ENCODE measurements at places on chromosomes 4 and X.
A peak's percentile ranks its signal among the peaks of the same experiment; 100 is the strongest.

- DNase-seq = no peak
Measured at GRCh38 chr4:164780839-164781238, 26.9 kb downstream of the SMIM31 start.

GRCh38 chrX:70664726-70665125 is 220.1 kb downstream of the DLG3 start:
- DNase-seq = peak; percentile 3

DNA sequence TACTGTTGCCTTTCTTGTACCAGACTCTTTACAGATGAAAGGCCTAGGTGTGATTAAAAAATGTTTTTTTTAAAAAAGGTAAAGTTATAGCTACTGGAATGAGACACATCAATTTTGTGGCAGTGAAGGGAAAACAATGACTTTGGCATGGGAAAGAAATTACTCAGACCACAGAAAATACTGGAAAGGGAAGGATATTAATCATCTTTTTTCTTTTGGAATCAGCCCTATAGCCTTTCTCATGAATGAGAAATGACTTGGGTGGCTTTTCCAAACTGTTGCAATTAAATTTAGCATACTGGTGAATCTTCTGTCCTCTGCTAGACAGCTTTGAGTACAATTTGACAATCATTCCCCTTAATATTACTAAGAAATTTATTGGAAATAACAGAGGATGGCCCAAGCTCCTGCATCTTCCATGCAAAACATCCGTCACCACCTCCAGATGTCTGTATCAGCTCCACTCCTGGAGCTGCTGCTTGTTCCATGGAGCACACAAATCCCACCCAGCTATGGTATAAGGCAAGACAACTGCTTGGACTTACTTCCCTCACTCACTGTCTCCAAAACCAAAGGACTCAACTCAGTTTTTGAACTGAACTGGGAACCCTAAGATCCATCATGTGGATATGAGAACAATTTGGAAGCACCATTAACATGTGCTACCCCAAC is 97.6 kb upstream of the ARSJ start:
- no peak for DNase-seq

DNA sequence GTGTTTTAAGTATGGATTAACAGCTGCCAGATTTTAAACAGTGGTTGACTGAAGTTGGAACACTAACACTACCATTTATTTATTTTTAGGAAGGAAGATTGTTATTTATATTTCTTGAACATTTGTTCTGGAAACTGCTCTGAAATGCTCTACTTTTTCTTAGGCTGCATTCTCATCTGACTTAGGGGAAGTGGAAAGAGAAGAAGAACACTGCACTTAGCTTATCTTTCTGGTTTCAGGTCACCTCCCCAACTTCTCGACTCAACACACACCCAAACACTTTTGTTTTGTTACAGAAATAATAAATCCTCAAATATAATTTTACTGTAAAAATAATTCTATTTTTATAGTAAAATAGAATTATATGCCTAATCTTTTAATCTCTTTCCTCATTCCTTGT is 18.6 kb downstream of the BLTP1 start:
- DNase-seq = no peak

DNA sequence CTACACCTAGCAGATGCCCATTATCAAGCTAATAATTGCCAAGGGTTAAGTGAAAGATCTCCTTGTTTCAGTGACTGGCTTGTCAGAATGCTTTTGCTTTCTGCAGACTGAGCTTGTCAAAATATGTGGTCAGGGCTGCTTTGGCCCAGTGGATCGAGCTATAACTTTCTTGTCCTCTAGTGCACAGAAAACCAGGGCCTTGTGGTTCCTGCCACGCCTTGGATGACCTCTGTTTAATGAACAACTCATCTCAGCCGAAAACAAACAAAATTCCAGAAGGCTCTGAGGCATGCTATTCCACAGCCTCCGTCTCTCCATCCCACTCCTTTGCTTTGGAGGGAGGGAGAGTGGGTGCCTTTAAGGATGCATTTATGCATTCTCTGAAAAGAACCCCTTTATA is 11.3 kb downstream of the EVC start:
- no peak for DNase-seq

- DNase-seq = no peak
Measured at GRCh38 chrX:21623778-21624501, 34.2 kb downstream of the KLHL34 start.

DNA sequence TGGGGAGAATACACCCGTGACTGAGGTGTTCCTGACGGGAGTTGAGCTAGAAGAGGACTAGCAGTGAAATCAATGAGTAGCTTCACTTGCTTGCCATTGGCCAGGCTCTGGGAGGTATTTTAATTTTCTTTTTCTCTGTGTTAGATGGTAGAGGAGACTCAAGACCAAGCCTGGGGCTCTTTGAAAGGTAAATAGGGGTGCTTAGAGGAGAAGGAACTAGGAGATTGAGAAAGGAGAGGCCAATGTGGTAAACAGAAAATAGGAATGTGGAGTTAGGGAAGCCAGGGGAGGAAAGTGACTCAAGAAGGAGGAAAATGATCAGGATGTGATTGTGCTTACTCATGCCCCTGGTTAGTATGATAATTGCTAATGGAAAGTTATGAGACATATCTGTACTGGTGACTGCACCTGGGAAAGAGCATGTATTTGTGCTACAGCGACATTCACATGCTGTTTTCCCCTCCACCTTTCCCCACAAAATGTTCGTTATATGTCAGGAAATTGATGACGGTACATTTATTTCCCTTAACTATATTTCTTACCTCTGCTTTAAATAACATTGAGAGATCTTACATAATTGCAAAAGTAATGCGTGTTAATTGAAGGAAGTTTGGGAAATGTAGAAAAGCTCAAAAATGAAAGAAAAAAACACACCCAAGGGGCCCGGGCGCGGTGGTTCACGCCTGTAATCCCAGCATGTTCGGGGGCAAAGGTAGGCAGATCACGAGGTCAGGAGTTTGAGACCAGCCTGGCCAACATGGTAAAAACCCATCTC is 16.9 kb upstream of the LRBA start:
- DNase-seq = no peak

GRCh38 chr4:2626231-2626630 is 89.8 kb downstream of the FAM193A start:
- DNase-seq = no peak

DNA sequence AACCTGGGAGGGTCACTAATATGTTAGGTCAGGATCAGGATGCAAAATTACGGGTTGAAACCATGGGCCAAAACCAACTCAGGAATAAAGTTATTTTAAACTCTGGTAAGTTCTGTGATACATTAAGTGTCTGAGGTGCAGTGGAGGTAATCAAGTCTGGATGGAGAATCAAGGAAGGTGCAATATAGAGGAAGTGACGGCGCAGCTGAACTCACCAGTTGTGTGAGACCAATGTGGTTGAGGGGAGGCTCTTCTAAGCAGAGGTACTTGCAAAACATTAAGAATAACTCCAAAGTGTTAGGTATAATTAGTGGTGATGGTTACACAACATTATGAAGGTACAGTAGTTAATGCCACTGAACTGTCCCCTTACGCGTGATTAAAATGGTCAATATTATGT is 19.7 kb downstream of the GAB3 start:
- DNase-seq = no peak
